Esophagus squamous epithelium (tissue), 5 donors: ENCODE measurements at places on chromosomes 7 and 10.

GRCh38 chr7:2478399-2478785 lies 2.2 kb upstream of the GRIFIN start:
- no peak for DNase-seq

GRCh38 chr10:15335508-15335907 lies 35.6 kb downstream of the FAM171A1 start:
- DNase-seq, result no peak

GRCh38 chr10:73097305-73097670 lies 622 bp upstream of the P4HA1 start:
- no peak for DNase-seq

DNA sequence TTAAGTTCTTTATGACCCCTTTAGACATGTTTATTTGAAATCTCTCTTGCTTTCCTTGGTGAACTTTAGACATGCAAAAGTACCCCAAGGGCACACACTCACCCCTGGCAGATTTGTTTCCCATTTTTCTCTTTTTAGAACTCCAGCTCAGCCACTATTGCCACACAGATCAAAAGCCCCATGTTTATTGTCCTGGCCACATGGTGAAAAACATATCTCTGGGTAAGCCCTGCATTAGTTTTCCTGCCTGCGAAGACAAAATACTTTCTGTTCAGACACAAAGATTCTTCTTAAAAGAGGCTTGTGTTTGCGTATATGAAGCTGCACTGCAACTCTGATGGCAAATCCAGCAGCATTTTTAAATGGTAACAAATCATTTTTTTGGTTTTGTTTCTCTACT lies 200.0 kb downstream of the POLR1F start:
- DNase-seq, result no peak

DNA sequence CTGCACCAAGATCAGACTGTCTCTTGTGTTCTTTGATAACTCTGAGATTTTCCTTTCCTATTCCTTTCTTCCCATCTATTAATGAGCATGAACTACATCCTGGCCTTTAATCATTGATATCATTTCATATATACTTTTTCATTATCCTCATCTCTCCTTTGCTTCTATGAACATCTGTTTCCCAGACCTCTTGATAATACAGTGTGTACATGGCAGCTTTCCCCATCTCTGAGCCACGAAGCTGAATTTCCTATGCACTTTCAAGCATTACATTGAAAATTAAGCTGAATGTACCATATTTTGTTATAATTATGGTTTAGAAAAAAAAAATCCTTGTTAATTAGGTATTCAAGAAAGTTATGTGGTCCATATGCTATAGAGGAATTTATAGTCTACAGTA lies 60.9 kb upstream of the CREB5 start:
- no peak for DNase-seq

DNA sequence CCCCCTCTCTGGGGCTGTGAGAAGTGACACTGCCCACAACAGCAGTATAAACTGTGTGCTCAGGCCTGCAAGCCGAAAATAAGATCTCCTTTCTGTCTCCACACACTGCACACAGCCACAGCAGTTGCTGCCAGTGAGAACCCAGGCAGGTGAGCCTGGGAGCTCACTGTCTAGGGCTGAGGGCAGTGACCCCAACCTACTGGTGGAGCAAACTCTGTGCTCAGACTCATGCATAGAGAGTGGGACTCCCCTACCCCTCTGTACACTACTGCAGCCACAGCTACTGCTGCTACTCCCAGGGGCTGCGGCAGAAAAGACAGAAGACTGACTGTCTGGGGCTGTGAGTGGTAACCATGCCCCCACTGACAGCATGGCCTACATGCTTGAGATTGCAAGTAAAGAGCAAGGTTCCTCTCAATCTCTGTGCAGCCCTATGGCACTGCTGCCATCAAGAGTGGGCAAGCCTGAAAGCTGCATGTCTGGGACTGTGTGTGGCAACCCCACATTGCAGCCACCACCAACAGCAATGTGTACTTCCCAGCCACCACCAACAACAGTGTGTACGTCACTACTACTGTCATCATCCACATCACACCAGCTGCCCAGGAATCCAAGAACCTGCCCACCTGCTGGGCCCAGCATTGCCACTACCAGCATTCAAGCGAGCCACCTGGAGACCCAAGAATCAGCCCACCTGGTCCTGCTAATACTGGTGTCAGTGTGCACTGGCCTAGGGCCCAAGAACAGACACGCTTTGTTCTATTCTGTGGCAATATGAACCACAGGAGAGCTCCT lies 226.1 kb downstream of the XPNPEP1 start:
- DNase-seq, result no peak

DNA sequence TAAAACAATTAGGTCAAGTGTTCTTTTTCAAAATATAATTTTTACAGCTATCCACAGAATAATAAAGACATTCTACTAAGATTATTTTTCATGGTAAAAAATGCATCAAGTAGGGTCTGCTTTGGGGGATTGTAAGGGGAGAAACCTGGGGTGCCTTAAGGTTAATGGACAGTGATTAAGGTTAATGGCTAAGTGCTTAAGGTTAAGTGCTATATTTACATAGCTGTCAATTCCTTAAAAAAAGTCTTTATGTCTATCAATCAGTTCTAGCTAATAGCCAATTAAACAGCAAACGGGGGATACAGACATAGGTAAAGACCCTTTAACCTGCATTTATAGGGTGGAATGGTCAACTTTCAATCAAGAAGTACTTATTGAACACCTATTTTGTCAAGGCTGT lies 284.5 kb upstream of the SEMA3A start:
- no peak for DNase-seq

DNA sequence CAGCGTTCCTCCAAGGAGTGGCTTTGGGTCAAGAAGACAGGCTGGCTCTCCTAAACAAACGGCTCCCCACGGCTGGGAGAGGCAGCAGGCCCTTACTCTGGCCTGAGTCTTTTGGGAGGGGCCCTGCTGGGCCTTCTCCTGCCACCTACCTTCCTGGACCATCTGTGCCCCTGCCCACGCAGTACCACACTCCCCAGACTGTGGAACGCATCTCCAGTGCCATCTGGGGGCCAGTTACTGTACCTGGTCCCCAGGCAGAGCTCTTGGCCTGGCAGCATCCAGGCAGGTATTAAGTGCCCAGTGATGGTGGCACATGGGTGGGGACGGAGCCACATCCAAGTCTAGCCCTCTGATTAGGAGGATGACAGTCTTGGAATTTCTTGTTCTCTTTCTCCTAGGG lies 14.4 kb downstream of the ALKBH4 start:
- DNase-seq, result no peak

GRCh38 chr7:48011323-48011722 lies 17.6 kb downstream of the SUN3 start:
- no peak for DNase-seq

DNA sequence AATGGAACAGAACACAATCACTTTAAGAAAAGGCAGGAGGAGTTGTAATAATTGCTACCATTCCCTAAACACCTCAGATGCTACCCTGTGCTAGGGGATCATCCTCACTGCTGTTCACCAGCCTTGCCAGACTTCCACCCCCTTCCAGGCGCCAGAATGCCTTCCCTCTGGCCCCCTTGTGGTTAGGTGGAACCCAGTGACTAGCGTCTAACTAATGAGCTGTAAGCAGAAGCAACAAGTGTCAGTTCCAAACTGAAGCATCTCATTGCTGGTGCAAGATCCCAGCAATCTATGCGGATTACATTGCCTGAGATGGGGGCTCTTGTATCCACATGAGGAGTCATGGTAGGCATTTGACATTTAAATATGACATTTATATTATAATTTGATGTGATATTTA lies 86.6 kb downstream of the FRMD4A start:
- no peak for DNase-seq

DNA sequence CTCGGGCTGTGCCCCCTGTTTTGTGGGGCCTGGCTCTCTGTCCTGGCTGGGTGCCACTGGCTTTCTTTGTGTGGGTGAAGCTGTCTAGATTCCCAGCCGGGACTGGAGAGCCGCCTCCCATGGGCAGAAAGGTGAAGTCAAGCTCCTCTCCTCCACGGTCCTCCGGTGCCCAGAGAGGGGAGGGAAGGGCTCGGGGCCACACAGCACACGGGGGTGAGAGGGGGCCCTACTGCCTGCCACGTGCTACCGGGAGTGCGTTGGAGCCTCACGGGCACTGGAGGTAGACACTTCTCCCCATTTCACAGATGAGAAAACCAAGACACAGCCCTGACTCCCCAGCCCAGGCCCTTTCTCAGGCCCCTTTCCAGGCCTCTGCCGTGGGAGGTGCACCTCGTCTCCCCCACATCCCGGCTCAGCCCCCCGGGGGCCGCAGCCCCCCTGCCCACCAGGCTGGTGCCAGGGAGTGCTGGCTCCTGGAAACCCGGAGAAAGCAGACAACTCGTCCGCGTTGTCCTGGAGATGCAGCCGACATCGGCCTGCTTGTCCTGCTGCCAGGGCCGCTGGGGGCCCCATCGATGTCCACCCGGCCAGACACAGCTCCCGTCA lies 55.8 kb downstream of the UNCX start:
- no peak for DNase-seq

DNA sequence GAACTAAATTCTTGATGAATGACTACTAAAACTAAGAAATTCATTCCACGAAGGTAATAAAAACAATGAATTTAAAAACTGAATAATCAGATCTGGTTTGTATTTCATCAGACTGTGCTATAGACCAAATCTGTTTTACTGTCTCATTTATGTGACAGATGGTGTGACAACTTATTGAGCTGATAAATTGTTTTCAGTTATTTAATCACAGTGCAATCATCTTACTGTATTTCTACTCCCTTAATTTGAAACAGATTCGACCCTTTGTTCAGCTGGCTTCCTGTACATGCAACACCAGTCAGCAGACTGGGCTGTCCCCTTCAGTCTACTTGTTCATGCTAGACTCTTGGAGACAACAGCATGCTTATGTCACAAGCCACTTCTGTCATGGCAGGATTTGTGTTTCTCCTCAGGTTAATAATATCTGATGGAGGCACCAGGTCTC lies 150.9 kb downstream of the MBL2 start:
- DNase-seq, result no peak

GRCh38 chr7:140592964-140593671 lies 47.5 kb downstream of the DENND2A start:
- no peak for DNase-seq

- no peak for DNase-seq
These were observed 71.7 kb downstream of the NRBF2 start for GRCh38 chr10:63204667-63205391.

DNA sequence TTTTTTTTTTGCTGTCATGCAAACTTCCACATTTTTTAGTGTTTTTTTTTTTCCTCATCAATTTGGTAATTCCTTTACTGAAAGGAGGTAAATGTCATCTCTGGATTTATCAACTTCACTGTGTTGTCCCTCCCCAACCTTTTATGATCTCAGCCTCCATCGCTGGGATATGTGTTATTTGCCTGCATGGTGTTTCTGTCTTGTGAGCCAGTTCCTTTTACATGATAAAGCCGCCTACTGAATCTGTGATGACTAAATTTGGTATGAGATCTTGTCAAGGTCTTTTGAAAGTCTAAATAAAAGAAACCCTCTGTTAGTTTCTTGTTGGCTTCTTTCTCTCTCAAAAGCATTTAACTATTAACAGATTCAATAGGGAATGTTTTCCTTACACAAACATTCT lies 39.3 kb downstream of the TAS2R41 start:
- no peak for DNase-seq

GRCh38 chr7:11557627-11558026 lies 274.4 kb downstream of the THSD7A start:
- DNase-seq, result no peak

DNA sequence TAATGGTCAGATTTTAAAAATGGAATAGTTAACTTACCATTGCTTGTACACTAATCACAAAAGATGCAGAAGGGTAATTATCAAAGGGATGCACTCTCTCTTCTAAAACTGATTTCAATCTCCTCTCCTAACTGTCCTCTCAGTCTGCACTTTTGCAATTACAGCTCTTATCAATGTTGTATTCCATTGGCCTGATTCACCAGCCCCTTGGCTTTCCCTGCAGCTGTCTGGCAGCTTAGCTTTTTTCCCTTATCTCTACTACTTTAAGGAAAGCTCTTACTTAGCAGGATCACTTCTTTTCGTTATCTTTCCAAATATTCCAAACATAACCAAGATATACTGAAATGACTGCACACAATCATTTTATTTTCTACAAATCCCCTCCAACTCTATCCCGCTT lies 448.8 kb downstream of the GRM8 start:
- DNase-seq, result no peak

DNA sequence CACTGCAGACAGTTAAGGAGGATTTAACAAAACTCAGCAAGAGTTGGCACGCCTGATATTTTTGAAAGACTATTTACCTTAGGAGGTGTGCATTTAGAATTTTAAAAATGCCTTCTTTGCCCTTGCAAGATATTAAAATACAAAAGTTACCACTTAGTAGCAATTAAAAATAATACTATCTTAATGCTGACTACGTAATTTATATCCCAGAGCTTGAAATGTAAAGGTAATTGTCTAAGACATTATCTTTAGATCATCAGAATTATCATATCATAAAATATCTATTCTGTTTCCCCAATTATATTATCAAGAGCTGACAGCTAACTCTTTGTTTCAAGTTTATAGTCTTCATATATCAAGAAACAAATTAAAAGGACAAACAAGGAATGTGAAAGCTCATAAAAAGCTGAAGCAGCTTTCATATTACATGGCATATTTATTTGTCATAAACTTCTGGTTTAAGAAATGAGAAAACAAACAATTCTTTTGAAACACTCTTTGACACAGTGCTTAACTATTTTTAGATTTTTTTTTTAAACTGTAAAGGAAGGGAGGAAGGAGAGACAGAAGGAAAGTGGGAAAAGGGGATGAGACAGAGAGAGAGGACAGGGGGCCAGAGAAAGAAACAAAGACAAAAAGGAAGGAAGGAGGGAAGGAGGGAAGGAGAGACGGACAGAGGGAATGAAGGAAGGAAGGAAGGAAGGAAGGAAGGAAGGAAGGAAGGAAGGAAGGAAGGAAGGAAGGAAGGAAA lies 73.5 kb downstream of the RTKN2 start:
- no peak for DNase-seq

DNA sequence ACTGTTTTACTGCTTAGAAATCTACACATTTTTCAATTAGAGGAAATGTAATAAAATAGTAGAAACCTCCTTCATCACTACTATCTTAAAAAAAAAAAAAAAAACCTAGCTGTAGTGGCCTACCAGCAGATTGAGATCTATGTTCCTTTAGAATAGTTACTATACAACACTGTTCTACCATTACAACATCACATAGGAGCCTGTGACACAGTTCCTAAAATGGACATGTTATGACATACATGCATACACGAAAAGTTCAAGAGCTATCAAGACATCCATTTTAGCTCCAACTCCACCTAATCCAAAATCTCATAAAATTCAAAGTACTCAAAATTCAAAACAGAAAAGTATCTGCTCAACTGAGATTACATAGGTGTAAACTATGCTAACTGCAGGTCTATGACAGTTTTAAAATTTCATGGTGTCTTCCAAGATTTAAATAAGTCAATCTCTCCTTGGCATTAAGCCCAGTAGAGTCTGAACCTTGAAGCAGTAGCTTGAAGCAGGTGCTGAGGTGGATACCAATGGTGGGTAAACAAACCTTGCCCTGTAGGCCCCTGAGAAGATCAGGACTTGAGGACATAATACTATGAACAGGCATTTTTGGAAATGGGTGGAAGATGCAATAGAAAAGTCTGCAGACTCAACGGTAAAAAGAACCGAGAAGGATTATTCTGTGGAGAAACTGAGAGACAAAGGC lies 17.0 kb downstream of the CACUL1 start:
- no peak for DNase-seq

GRCh38 chr7:104984585-104985258 lies 29.3 kb upstream of the KMT2E start:
- no peak for DNase-seq

GRCh38 chr7:106332201-106332600 lies 47.4 kb upstream of the NAMPT start:
- DNase-seq, result no peak
